ENCODE measurements at places on chromosomes 12 and 14.

GRCh38 chr14:102189874-102190273, 50.2 kb downstream of the WDR20 start:
- no peak for DNase-seq

GRCh38 chr12:11962860-11963259, 107.9 kb upstream of the BCL2L14 start:
- DNase-seq, result no peak

DNA sequence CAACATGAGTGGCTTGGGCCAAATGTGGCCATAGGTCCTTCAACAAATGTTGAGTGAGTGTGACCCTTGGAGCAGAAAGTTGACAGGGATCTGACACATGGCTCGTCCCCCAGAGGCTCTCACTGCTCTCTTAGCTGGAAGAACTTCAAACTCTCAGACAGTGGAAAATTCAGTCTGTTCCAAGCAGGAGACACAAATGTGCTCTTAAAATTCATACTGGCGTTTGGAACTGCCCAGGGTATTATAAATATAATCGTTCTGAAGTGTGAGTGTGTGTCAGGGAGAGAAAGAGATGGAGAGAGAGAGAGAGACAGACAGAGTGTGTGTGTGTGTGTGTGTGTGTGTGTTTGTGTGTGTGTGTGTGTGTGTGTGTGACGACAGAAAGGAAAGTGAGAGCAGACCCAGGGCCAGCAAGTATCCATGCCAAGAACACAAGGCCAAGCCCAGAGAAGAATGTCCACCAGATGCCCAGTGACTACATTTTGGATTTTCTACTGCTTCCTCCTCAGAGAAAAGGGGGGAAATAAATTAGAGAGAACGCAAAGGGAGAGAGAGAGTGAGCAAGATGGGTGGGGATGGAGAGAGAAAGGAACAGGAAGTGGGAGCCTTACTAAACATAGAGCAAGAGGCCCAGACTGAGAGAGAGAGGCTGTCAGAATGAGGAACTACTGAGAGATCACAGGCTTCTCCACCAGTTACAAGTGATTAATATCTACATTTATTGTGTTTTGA, 193.6 kb upstream of the NUDT4 start:
- no peak for DNase-seq

- DNase-seq, result no peak
These were observed 11.5 kb downstream of the RITA1 start for GRCh38 chr12:113196990-113197389.

DNA sequence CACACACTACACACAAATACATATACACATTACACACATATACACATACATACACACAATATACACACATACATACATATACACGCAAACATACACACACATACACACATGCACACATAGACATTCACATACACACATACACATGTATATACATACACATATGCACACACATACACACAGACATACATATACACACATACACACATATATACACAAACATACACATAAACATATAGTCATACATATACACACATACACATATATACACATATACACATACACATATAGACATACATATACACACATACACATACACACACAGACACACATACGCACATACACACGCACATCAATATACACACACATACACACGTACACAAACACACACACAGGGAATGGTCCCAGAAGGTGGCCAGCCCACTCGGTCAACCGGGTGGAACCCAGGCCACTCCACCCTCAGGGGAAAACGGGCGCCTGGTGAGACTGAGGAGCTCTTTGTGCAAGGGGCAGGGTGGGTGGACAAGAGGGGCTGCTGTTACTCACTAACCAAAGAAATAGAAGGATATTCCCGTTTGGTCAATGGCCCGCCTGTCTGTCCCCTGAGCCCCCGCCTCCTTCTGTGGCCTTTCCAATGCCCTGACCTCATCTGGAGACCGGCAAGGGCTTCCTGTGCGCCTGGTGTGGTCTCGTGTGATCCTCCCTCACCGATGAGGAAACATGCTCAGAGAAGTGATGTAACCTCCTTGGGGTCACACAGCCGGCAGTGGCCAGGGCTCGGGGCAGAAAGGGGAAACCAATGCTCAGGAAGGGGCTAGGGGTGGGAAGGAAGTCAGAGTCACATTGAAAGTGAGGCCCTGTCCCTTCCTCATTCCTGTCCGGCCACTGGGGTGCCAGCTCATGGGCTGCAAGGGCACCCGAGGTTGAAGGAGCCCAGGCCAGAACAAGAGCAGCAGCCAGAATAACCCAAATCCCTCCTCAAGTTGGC, 5.3 kb downstream of the TRPV4 start:
- DNase-seq, result no peak

DNA sequence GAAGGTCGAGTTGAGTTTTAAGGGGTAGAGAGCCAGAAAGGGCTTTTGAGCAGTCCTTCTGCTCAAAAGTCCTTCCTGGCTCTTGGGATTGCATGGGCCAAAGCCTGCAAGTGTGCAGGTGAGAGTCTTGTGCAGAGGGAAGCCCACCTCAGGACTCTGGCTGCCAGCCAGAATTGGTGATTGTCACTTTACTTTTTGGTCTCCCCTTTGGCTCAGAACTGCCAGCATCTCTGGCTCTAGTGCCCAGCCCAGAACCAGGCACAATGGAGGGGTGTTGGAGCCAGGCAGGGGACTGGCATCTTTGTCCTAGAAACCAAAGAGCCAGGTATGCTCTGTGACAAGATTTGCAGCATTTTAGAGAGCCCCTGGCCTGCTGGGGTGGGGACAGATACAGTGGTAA, 23.5 kb downstream of the FAM222A start:
- DNase-seq, result no peak

GRCh38 chr12:62684570-62685295, 218.1 kb downstream of the MON2 start:
- no peak for DNase-seq

DNA sequence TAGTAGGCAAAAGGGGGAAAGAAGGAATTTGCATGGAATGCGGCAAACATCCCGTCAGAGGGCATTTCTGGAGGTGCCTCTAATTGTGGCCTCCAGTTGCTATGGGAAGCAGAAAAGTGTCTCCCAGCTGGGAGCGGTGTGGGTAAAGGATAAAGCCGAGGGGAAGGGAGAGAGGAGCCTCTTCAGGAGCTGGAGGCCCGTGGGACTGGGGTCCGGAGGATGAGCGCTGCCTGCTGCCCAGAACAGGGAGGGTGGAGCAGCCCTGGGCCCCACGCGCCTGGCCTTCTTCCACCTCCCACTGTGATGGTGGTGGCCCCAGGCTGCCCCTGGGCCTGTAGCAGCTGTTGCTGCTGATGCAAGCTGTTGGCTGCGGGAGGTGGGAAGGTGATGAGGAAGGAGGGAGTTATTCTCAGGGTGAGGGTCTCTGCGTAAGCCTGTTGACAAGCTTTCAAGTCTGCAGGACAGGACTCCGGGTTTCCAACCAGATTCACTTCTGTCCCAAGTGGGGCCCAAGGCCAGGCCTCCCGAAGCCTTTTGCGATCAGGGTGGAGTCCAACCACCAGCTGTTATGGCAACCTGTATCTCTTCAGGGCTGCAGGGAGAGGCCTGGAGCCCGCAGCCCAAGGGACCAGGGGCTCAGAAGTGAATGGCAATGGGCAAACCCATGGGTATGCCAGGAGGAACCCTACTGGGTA, 19.1 kb upstream of the PGF start:
- no peak for DNase-seq

DNA sequence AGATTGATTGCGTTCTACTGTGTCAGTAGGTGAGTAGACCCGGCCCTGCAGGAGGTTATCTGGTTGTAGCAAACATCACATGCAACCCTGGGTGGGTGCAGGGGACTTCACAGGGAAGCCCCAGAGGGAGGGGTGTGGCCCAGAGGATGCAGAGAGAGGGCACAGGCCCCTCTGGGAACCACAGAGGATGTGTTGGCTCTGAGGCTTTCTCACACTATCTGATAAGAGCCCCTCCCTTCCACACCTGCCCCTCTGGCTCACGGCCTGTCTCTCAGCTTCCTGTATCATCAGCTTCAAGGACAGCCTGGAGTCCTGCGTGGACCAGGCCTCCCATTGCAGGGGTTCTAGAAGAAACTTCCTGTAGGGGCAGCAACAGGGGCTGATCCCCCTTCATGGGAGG, 101.9 kb downstream of the RIN3 start:
- DNase-seq, result no peak

DNA sequence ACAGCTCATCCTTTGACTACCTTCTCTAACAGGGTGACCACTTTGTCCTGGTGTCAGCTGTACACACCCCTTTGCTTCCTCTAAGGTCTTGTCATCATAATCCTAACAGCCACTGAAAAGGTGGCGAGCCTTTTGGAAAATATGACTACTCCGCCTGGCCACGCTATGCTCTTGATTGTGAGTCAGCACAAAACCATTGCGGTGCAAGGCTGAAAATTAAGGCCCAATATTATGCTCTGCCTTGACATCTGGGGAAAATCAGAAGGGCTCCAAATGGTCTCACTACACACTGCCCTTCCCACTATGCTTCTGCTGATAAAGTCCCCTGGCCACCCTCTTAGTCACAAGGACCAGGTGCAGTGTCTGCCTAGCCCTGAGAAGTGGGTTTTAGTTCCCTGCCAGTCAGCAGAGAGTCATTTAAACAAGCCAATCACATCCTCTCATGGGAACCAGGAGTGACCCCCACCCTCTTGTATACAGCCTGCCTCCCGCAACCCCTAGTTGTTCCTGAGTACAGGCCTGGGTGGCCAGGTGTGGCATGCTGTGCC, 34.3 kb downstream of the FGD6 start:
- no peak for DNase-seq

GRCh38 chr12:51349026-51349425, 2.5 kb upstream of the CELA1 start:
- no peak for DNase-seq

- DNase-seq, result no peak
These were observed 28.8 kb downstream of the HECTD4 start for GRCh38 chr12:112353393-112353792.

- no peak for DNase-seq
These were observed 58.1 kb upstream of the DIO2 start for GRCh38 chr14:80269353-80269925.

DNA sequence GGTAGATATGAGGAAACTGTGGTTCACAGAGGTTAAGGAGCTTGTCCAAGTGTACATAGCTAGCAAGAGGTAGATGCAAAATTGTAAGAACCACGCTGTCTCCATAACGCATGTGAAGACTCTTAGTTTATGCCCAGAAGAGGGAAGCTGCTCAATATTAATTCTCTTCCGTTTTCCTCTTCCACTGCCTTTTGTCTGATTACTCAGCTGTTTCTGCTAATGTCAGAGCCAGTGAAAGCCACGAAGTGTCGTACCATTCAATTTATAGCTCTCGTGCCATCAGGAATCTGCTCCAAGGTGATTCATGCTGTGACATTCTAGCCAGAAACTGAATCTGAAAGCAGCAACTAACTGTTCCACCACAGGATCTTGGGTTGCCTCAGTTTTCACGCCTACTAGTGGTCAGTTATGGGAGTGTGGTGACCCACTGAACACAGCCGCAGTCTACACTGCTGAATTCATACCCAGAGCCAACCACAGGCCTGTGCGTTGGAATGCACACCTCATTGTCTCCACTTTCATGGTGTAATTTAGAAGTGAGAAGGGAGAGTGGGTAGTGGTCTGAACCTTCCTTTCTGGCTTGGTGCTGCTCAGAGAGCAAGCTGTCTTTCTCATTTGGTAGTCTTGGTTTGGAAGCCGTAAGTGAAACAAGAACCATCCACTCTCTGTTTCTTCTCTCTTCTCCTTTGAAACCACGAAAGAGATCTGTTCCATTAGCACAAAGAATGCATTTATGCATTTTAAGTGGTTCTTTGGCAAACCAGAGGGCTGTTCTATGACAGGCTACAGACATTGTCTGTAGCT, 74.2 kb upstream of the NAP1L1 start:
- DNase-seq, result no peak

DNA sequence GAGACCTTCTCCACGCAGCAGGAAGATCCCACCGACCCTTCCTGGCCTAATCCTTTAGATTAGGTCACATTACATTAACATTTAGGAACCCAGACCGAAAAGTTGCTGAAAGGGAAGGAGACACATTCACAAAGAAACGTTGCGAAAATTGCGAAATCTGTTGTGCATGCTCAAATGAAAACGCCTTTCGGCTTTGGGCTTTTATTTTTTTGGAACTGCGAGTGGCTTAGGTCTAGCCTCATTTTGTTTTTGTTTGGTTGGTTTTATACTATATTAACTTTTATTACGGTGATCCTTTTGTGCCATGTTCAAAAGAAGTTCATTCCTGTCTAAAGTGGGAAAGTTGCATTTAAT, 1.5 kb downstream of the MYF6 start:
- DNase-seq, result no peak

GRCh38 chr12:111741235-111741812, 25.4 kb upstream of the ALDH2 start:
- no peak for DNase-seq

- no peak for DNase-seq
These were observed 476.3 kb downstream of the LRIG3 start for GRCh38 chr12:58443981-58444371.

DNA sequence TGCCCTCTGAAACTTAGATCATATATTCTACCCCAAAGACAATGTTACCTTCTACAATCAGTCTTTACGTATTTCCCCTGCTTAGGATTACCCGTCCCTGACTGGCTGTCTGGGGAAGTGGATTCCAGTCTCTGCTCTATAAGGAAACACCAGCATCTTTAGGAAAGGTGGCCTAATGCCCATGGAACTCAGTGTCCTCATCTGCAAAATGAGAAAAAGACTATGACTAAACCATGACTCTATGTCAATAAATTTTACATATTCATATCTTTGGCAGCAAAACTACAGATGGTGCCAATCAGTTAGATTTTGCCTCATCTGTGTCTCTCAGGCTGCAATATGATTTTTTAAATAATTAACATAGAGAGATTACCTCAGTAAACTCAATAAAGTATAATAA, 133.8 kb downstream of the ITPR2 start:
- no peak for DNase-seq

GRCh38 chr14:58078471-58078870, 73.5 kb downstream of the ARMH4 start:
- no peak for DNase-seq

DNA sequence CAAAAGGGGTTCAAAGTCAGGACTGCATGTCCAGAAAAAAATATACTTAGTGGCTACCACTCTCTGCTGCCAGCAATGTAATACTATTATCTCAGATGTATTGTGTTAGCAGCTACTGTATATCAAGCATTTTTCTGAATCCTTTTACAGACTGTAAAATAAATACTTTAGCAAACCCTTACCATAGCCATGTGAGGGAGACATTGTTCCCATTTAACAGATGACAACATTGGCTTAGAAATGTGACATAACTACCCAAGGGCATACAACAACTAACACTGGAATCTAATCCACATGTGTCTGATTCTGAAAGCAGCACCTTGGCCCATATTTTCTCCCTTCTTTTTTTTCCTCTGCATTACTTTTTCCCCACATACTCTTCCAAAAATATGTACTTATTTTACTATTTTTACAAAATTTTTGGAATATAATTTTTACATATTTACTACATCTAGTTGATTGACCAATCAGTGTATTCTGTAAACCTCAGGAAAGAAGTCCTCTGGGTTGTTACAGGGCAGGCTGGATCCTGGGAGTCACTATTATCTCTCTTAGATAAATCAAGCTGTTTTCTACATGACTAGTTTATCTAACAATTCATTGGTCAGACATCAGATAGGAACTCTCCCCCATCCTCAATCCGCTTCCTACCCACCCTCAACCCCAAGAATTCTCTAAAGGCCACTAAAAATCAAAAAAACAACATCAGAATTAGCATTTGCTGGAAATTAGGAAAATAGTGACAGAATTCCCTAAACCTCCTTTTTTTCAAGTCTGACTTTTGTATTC, 154.1 kb downstream of the BTG1 start:
- no peak for DNase-seq

- DNase-seq, result no peak
These were observed 117.0 kb upstream of the DYRK2 start for GRCh38 chr12:67531501-67531900.

GRCh38 chr14:83425706-83426105, 1892.1 kb upstream of the SEL1L start:
- DNase-seq, result no peak
